ENCODE measurements at places on chromosomes 6 and 20.
A peak's percentile ranks its signal among the peaks of the same experiment; 100 is the strongest.

GRCh38 chr6:163329991-163330390 lies 84.5 kb upstream of the QKI start:
- no peak for DNase-seq

GRCh38 chr6:156017838-156018237 lies 562.2 kb upstream of the NOX3 start:
- no peak for DNase-seq

- peak; percentile 32 for DNase-seq
These were observed at the start of gene INSM1 for GRCh38 chr20:20367575-20368417. Gene INSM1, plus strand, starts transcription at chr20:20368104. Its CDS starts 164 bp downstream, at chr20:20368268.

GRCh38 chr6:118768441-118768840 lies 117.0 kb upstream of the CEP85L start:
- no peak for DNase-seq

DNA sequence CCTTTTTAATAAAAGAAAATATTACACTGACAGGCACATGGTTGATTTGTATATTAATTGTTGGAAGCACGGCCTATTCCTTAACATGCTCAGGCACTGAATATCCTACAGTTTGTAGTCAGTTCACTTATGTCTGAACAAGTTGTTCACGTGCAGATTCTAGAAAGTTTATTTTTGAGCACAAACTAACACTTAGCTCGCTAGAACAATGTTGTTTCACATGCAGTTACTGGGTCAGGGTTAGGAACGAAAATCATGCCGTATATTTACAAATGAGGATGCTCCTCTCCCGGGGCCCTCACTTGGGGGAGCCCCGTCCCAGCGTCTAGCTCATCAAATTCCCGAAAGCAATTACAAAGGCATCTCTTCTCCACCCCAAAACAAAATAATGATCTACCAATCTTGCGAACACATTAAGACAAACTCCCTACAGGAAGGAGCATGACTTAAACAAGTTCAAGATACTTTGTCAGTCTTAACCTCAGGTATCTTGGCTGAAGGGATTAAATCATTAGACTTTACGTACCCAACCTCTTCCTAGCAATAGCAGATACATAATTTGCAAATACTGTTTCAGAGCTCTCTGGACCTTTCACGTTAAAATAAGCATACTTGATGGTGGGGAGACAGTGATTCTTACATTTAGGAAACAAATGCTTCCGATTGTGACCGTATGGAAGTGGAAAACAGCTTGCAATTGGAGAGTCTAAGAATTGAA lies 1.5 kb downstream of the MAP7 start:
- no peak for DNase-seq

DNA sequence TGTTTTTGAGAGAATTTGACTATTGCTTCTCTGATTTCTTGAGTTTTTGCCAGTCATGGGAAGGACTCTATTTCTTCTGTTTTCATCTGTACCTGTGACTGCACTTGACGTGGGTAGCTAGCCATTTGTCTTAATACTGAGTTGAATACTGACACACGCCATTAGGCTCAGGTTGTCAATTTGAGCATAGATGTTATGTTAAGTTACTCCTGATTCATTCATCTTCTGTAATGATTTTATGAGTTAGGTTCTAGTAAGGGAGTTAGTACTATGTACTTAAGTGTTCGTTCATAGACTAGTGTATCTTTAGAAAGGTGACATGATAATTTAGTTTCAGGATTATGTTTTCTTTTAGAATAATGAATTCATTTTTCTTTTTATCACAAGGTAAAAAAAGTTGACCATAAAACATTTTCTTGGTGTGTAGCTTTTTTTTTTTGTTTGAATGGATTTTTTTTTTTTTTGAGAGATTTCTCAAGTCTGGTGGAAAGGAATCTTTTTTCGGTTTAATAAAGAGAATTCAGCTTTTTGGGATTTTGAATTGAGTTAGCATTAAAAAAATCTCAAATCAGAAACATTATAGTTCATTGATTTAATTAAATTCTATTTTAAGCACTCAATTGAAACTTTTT lies 1.7 kb downstream of the AFDN start:
- no peak for DNase-seq

DNA sequence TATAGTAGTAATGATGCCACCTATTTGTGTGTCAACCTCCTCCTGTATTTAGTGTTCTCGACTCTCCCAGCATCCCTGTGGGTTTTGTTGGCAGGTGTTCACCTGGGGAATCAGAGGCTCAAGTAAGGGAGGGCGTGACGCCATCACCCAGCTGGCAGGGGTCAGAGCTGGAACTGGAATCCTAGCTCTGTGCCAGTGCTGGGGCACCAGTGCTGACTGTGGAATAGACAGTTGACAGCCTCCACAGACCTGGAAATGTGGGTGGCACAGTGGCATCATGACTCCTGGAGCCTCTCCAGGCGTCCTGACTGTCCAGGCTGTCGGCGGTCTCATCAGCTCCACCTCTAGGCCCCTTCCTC lies 102.8 kb downstream of the SYCP2 start:
- no peak for DNase-seq

DNA sequence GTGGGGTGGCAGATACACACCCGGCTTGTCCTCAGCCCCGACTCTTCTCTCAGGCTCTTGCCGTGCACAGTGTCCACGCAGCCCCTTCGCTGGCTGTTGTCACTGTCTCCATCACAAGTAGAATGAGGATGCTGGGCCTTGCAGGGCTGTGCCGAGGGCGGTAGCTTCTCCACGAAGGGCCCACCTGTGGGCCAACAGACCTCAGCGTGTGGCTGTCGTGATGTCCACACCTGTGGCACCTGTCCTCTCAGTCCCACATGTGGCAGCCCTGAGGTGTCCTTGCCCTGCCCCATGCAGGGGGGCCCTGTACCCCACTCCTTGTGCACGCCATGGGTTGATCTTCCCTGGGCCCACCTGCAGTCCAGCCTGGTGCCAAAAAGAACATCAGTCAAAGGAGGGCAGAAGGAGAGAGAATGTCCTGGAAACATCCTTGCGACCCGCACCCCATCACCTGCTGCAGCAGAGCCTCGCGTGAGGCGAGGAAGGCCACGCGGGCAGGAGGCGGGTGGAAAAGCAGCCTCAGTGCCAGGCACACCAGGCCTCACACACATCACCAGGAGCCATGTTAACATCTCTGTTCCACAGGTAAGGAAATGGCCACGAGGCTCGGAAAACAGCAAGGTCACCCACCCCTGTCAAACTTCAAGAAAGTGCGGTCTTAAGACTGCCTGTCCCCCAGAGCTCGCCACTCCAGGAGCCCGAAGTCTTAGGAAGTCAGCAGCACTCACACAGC lies 22.3 kb upstream of the AFDN start:
- DNase-seq: no peak

GRCh38 chr6:7157752-7158616 lies 50.2 kb downstream of the RREB1 start:
- no peak for DNase-seq

DNA sequence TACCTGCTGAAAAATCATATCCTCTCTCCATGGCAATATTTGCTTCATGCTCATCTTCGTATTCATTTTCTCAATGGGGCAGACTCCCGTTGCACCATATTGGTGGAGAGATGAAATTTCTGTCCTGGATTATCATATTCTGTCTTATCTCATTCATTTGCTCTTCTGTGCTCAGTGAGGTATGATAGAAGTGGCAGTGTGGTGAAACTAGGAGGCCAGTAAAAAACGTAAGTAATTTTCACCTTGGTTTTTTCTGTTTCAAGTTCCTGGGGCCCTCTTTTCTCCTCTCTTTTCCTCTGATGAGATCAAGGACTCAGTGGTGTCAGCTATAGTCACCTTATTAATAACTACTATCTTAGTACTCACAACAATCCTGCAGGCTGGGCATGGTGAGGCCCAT lies 182.5 kb upstream of the HDAC2 start:
- no peak for DNase-seq

GRCh38 chr6:31681135-31681671 lies 336 bp upstream of the LY6G5C start:
- peak; percentile 63 for DNase-seq

- no peak for DNase-seq
These were observed 26.3 kb upstream of the ETV7 start for GRCh38 chr6:36413489-36414480.

- no peak for DNase-seq
These were observed 309.0 kb upstream of the SULF2 start for GRCh38 chr20:48094196-48094749.

DNA sequence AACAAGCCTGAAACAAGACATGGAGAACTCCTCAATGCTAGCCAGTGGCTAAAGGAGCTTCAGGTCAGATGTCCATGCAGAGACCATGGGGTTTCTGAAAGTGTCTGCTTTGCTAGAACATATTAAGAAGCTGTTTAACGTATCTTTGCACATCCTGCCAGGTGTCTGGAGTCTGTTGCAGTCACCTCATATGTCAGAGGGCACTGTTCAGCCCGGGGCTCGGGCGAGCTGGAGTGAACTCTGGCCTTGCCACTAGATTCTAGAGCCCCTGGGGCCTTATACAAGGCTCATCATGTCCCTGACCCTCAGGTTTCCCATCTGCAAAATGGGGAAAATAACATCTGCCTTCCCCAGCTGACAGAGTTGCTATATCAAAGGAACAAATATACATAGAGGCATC lies 59.0 kb downstream of the PRDM1 start:
- DNase-seq: no peak

DNA sequence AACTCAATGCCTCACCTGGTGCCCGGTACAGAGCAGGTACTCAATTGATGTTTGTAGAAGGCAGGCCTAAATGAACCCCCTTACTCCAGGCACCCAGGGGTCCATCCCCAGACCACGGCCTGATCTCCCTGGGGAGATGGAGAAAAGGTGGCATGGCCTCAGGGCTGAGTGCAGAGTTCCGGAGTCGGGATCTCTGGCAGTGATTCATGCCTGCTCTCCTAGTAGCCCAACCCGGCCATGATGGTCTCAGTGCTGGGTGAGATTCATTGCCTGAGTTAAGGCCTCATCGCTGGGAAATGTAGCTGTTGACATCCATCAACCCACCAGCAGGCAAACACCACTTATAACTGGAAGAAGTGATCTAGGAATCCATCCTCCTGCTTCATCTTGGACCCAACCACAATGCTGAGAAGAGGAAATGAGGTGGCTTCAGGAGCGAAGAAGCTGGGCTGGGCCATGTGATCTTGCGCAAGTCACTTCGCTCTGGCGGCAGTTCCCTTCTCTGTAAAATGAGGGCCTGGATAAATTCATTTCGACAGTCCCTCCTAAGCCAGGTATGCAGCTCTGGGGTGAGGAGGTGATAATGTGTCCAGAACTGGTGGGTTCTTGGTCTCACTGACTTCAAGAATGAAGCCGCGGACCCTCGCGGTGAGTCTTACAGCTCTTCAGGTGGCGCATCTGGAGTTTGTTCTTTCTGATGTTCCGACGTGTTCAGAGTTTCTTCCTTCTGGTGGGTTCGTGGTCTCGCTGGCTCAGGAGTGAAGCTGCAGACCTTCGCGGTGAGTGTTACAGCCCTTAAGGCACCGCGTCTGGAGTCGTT lies 24.7 kb downstream of the ETV7 start:
- no peak for DNase-seq

DNA sequence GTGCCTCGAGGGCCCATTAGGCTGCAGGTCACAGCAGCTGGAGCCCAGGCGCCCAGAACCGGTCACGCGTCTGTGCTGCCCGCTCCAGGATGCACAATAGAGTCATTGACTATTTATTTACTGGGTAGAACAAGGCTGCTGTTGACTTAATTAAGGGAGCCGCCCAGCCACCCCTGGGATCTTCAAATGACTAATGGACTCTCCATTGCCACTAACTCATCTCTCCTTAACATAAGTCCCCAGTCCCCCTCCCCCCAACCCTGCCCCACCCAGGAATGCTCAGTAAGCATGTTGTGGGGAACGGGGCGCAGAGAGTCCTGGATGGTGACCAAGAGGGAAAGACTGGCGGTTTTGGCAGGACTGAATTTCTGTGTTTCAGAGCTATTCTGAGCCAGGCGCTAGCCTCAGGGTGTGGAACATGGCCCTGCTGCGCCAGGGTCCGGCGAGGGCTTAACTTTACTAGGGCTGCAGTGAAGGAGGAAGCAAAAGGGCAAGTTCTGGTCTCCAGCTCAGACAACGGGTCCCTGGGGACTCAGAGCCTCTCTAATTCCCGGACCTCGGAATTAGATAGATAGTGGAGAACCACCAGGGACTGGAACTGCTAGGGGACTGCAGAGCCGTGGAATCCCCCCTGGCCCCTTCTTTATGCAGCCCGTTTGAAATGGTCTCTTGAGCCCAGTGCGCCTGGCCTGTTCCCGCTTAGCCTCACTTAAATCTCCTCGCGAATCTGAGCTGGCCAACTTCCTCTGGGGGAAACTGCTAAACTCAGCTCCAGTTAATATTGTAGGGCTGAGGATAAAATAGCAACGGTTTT lies 1.5 kb upstream of the GRIK2 start:
- no peak for DNase-seq

DNA sequence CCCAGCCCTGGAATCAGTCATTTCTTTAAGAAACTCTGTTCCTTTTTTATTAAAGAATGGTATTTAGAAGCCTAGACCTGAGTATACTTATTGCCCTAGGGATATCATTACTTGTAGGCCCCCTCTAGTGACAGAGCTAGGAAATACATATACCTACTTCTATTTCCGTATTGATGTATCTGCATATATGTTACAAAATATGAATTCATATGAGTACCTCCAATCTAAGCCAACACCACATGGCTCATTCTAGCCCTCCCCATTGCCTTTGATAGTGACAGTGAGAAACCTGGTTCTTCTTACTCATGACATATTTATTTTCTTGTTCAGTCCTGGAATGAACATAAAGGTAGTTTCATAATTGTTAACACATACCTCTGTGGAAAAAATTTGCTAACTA lies 137.2 kb downstream of the FARS2 start:
- DNase-seq: peak; percentile 33

- DNase-seq: no peak
These were observed 47.7 kb upstream of the DACT2 start for GRCh38 chr6:168367285-168367751.

GRCh38 chr6:135115834-135116233 lies 61.2 kb upstream of the HBS1L start:
- DNase-seq: no peak

GRCh38 chr6:41785689-41786450 lies 1.6 kb upstream of the TOMM6 start:
- DNase-seq: no peak

- no peak for DNase-seq
These were observed 3.5 kb downstream of the ZKSCAN8 start for GRCh38 chr6:28145231-28145630.
